Activated T-cell treated with anti-CD3 and anti-CD28 coated beads for 4 hours (primary cell): ENCODE measurements at places on chromosomes 7 and 10.

- DNase-seq, result peak; percentile 36
These were observed 191.2 kb upstream of the PRSS1 start for GRCh38 chr7:142557971-142558582.

DNA sequence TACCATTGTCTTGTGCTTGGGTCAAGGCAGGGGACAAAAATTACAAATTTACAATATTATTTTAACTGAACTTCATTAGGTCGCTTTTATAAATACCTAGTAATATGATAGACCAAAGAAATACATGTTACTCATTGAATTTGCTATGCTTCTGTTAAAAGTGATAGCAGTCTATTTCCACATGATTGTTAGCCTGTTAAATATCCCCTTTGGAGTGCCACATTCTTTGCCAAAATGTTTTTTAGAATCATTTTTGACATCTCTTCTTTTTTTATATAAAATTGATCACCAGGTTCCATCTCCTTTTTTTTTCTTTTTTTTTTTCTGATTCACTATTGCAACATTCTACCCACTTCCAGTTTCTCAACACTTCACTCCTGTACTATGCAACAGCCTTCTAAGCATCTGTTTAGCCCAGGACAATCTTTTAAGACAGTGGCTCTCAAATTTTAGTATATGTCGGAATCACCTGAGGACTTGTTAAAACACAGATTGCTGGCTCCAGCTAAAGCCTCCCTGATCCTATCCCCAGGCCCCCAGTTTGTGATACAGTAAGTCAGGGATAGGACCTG is 16.4 kb upstream of the NDUFA5 start:
- DNase-seq, result no peak

DNA sequence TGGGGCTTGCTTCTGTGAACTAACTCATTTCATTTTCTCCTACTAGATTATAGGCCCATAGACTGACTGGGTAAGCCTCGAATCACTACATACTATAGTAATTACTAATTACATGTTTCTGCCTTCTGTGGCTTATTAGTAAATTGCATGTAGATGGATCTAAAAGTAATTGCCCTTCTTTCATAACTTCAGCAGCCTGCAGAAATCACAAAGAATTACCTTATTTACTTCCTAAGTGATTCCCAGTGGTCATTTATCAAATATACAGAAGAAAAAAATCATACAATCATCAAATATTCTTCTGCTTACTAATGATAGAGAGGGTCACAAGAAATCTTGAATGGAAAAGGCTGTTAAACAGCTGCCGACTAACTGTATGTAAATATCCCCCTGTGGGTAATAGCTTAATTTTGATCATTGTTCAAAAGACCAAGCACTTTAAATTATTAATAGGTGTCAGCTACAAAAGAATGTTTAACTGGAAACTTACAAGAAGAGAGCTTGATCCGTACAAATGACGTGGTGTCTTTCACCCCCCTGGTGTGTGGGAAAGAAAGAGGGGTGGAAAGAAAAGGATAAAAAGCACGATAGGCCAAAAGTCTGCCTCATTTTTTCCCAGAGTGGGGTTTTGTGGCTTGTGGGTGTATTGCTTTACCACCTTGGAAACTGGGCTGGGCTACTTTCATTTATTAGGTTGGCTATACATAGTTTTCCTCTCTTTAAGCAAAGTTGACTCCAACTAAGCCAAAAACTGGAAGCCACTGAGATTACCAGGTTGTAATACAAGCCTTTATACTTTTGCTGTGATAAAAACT is 361.8 kb upstream of the ZMIZ1 start:
- DNase-seq, result no peak

DNA sequence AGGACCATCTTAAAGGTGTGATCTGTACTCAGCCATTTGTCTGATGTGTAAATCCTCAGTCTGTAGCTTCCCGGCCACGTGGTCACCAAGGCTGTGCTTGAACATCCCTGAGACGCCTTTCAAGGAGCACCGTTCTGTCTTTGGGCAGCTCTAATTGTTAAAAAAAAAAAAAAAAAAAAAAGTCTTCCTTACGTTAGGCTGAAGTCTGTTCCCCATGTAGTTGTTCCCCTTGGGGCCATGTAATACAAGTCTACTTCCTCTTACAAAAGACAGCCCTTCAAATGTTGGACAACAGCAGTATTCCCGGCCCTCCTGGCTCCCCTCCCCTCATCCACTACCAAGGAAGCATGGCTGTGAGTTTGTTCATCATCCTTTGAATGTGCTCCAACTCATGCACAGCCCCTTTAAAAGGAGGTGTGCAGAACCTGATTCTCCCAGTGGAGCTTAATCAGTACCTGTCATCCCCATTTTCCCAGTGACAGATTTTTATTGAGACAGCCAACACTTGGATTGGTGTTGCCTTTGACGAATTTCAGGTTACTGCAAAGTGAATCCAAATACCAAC is 392.2 kb upstream of the GALNT17 start:
- DNase-seq, result no peak

- DNase-seq, result peak; percentile 35
These were observed 438.1 kb upstream of the GALNT17 start for GRCh38 chr7:70693686-70694433.

GRCh38 chr7:91527460-91527859 is 263.2 kb downstream of the FZD1 start:
- DNase-seq, result no peak
